ENCODE measurements at places on chromosomes 4 and X.

- no peak for DNase-seq
Observed at GRCh38 chrX:44178274-44179053, 165.0 kb downstream of the EFHC2 start.

DNA sequence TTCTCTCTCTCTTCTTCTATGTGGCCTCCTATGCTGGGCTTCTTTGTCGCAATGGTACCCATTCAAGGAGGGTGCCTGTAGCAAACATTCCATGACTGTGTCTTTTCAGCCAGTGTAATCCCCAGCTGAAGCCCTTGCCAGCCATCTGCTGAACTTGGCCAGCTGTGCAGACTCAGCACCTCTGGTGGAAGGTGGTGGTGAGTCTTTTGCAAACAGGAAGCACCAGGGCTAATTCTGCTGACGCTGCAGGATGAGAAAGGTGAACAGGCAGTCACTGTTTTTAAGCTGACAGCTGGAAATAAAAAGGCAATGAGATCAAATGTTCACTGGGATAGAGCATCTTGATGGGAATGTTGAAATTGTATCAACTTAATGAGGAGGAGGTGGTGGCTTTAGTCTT is 298.7 kb upstream of the CLNK start:
- no peak for DNase-seq

- no peak for DNase-seq
Observed at GRCh38 chr4:127210893-127211649, 421.7 kb upstream of the INTU start.

- DNase-seq: no peak
Observed at GRCh38 chrX:6708676-6709380, 173.9 kb upstream of the VCX3A start.

GRCh38 chrX:118496763-118497079 is 1.1 kb downstream of the DOCK11 start:
- DNase-seq: no peak

GRCh38 chr4:171644430-171645057 is 168.7 kb upstream of the GALNTL6 start:
- no peak for DNase-seq

DNA sequence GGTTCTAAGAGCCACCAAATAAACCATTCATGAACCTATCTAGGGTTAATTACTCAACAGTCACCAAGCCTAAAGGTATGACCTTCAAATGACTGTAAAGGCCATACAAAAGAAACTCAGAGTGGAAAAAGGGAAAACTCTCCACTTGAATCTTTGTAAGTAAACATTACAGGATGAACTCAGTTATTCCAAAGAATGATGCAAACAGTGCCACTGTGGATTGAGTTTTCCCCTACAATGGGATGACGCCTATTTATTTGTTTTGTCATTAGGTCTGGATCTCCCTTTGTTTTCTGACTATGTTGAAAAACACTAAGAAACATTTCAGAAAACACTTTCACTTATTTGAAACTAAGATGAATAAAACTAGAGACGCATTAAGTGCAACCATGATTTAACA is 12.7 kb downstream of the NUDT6 start:
- no peak for DNase-seq

GRCh38 chr4:127362686-127363085 is 270.1 kb upstream of the INTU start:
- no peak for DNase-seq

DNA sequence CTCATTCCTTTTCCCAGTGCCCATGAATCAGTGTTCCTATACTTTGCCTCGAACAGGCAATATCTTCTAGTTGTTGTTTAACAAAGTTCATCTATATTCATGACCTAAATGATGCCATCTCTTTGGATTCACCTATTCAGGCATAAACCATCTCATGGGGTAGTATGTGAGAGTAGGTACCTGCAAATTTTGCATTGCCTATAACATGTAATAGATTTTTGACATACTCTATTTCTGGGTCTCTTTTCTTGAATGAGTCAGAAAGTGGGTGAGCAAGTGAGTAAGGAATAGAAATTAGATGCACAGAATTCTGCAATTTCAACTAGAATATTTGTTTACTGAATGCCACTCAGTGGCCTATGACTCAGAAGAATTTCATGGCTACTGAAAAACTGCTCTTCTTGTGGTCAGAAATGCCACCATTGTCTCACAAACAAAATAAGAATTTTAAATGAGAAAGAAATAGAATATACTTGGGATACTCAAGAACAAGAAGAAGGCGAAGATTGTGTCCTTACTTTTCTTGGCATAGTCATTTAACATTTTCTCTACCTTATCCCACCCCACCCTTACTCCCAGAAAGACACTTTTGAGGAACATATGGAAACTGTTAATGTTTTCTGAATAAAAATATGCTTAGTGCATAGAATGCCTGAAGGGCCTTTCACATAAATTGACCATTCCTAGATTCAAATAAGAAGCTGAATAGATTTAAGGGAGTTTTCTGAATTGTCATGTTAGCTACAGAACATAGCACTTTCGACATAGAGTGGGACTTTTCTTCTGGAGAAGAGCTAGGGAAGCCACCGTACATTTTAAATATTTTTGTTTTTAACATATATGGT is 86.8 kb downstream of the HHIP start:
- DNase-seq: no peak
